Right ventricle myocardium superior (tissue), 1 donor: ENCODE measurements at places on chromosomes 5 and 9.

- no peak for DNase-seq
These were observed 50.1 kb downstream of the AMBP start for GRCh38 chr9:114027863-114028465.

DNA sequence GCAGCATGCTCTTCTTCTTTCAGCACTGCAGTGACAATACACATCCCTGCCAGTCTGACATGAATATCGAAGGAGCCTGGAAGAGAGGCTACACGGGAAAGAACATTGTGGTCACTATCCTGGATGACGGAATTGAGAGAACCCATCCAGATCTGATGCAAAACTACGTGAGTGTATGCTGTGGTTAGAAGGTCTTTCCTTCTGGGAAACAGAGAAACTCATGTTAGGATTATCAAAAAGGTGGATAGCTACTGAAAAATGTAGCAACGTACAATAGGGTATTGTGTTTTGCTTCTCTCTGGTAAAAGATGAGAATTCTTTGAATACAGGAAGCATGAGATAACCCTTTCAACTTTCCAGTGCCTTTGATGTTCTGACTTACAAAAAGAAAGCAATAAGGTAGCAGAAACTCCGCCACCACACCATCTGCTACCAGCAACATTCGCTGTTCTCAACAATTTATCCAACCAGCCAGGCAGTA is 133.3 kb downstream of the PCSK5 start:
- no peak for DNase-seq

- no peak for DNase-seq
These were observed 234.9 kb downstream of the YTHDC2 start for GRCh38 chr5:113748403-113748802.

- DNase-seq = no peak
These were observed 141.5 kb upstream of the FST start for GRCh38 chr5:53338971-53339370.

GRCh38 chr5:127650022-127650421 is 1.1 kb downstream of the CTXN3 start:
- no peak for DNase-seq

- no peak for DNase-seq
These were observed 174.0 kb upstream of the NREP start for GRCh38 chr5:111930905-111931461.

DNA sequence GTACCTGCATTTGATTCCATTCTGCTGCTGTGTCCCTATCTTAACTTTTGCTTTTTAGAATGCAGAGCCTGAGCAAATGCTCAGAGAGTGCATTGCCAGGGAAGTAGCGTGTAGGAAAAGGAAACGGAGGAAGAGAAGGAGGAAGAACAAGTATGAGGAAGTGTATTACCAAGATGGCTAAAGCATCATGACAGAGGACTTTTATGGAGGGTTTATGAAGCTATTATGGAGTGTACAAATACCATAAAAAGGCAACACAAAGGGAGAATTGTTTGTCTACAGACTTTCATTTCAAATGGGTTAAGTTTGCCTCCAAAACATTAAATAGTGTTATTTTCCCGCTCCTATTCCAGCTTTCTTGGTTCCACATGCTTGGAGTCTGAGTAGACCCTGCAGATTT is 1899.8 kb upstream of the NUDT12 start:
- no peak for DNase-seq
